ENCODE measurements at places on chromosomes 3 and 15.

DNA sequence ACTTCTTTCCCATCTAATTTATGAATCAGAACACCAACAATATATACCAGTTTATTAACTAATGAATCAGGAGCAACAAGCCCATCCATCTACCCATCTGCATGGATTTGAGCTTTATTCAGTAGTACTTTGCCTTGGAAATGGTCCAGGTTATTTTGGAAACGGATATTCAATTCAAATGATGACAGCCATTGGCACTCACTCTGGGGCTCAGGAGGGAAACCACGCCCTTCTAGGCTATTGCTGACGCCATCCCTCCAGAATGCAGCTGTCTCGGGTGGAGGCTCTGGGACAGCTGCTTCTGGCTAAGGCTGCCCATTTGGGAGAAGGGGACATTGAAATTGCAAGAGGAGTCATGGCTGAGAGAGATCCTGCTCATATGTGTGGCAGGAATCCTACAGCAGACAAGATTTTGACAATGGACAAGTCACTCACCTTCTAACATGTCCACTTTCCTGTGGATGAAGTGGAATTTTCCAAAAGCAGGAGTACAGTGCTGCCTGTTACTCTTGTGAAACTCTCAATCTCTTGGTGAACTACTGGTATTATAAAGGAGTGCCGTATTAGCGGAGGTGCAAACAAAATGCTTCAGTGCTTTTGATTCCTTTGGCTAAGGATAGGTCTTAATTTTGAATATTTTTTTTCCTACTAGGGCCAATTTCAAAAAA, 29.3 kb upstream of the TRAK1 start:
- no peak for DNase-seq

GRCh38 chr3:194761384-194761783, 75.7 kb downstream of the FAM43A start:
- peak; percentile 17 for DNase-seq

DNA sequence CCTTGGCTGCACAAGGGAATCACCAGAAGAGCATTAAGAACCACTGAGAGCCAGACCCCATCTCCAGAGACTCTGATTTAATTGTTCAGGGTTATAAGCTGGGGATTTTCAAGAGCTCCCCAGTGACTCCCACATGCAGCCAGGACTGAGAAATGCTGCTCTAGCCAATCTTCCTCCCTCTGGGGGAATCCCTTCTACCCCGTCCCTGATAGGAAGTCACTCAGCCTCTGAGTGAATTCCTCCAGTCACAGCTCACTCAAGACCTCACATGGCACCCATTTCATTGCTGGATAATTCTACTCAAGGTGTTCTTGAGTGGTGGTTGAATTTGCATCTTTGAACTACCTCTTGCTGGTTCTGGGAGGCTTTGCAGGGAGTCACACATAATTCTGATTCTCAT, 10.7 kb downstream of the CCR3 start:
- DNase-seq: no peak

DNA sequence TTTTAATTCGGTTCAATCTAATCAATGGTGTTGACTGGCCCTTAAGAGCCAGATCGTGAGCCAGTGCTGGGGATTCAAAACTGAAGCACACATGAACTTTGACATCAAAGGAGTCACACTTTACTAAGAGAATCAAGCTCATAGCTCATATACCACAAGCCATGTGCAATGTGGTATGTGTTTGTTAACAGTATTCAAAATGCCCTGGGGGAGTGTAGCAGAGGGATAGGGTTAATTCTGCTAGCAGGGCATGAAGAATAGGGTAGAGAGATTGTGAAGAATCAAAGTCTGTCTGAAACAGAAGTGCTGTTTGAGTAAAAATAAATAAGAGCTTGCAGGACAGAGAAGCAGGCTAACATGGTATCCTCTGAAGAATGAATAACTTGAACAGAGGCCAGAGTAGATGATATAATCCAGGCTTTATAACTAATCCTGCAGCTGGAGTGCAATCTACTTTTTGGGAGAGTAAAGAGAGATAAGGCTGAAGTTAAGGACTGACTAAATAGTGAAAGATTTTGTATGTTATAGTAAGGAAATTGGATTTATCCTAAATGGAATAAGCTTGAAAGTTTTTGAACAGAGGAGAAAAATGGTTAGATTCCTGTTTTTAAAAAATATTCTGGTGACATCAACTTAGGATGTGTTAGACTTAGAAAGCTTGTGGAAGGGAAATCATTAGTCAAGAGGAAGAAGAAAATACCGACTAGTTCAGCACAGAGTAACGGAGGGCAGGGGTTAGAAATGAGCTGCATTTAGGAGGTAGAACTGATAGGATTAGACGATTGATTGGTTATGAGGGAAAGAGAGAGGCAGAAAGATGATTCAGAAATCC, 292.0 kb downstream of the NFKBIZ start:
- DNase-seq: no peak

DNA sequence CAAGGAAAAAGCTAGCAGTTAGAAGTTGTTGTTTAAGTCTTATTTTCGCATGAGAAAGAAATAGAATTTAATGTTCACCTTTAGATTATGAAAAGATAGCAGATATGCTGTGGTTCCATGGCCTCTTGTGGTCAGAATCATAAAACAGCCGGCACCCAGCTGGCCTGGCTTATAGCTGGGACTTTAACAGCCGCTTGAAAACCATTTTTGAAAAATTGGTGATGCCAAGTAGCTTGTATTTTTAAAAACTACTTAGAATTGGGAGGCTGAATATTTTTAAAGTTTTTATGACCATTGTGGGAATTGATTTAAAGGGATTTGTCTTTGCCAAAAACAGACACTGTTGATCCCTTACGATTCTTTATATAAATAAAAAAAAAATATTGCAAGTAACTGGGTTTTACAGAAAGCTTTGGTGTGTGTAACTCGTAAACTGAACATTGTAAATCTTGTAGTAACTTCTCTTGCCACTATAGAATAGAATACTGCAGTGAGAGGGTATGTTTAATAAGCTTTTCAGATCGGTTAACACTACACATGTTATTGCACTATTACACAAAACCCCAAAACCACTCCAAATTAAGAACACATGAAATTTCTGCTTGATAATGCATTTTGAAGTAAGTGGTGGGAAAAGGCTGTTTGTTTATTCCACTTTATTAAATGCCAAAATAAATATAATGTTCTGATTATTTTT, 6.6 kb downstream of the ARRDC4 start:
- no peak for DNase-seq

- no peak for DNase-seq
These were observed 32.3 kb upstream of the SLC6A1 start for GRCh38 chr3:10960255-10960654.

- DNase-seq: no peak
These were observed 16.6 kb downstream of the EAF1 start for GRCh38 chr3:15443826-15444524.

GRCh38 chr3:161700998-161701397, 204.4 kb downstream of the OTOL1 start:
- DNase-seq: no peak

- DNase-seq: peak; percentile 50
These were observed 9.2 kb downstream of the FAM162A start for GRCh38 chr3:122392868-122393844.

DNA sequence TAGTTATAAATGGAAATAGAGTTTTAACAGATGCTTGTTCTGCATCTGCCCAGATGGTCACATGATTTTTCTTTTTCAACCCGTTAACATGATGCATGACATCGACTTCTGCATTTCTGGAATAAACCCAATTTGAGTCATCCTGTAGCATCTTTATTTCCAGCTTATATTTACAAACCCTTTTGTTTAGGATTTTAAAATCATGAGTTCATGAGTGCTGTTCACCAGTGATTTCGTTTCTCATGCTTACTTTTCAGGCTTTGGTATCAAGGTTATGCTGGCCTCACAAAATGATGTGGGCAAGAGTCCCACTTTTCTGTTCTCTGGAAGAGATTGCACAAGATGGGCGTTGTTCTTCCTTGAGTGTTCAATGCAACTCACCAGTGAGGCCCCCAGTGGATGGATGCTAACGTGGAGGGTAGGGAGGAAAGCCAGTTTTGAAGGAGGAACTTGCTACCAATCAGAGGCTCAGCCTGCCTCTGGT, 5.2 kb downstream of the HRH1 start:
- no peak for DNase-seq

GRCh38 chr15:76863693-76864092, 41.4 kb downstream of the SCAPER start:
- no peak for DNase-seq

GRCh38 chr3:120364821-120365220, 15.7 kb upstream of the LRRC58 start:
- DNase-seq: no peak

- no peak for DNase-seq
These were observed 39.5 kb upstream of the FMN1 start for GRCh38 chr15:33234020-33234461.

DNA sequence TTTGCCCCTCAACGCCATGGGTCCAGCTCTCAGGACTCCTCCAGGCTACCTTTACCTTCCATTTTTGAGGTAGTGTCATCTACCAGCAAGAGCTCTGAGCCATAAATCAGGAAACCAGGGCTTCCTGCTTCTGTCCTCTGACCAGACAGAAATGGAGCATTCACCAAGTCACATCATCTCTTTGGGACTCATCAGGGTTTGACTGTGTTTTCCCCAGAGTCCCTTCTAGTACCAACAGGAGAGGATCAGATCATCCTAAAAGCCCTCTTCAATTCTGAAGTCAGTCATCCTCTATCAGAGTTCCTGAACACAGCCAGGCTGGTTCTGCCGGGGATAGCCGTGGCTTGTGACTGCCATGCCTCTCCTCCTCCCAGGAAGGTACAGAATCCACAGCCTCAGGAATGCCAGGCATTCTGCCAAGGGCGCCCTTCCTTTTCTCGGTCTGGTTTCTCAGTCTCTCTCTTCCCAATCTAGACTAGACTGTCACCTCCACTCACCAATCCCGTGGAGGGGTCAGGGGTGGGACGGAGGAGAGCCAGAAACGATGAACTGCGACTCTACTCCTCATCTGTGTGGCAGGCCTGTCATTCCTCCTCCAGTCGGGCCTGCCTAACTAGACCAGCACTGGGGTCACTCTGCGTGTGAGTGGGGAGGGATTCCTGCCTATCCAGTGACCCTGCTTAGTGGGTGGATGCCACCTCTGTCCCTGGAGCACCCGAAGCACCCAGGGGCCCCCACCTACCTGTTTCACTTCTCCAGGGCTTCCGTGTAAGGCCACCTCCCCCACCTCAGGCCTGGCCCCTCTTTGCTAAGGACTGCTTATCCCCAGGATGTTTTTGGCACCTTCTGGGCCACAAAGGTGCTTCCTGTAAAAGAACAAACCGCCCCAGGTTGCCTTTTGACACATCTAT, 30.9 kb downstream of the CCNL1 start:
- DNase-seq: no peak

GRCh38 chr15:63339836-63340235, 41.8 kb downstream of the CA12 start:
- DNase-seq: no peak

- DNase-seq: no peak
These were observed 59.4 kb upstream of the TFRC start for GRCh38 chr3:196141052-196141865.

DNA sequence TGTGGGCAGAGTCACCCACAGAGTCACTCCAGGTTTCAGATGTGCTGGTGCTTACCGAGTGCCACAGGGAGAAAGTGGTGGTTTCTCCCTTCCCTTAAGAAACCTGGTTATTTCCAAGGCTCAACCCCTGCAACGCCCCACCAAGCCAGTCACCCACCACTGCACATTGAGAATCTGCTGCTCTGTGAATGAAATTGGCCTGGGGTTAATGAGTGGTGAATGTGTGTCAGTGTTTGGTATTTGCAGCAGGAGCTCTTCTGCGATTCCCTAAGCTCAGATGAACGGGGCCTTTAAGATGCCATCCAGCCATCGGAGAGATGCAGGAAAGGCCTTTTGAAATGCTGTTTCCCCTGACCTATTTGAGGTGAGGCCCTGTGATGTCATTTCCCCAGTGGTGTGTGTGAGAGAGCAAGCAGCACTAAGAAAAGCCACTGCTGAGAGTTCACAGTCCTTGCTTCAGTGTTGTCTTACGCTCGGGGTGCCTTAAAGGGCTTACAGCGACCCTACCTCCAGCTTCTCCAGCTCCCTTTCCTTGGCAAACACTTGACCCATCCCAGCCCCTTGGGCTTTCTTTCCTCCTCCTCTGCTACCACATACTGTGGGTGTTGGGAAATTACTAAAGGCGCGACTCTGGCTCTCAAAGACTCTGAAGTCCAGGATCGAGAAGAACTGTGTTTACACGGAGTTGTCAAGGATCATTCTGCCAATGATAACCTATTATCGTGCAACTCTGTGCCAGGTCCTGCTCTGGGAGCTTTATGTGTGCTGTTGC, 68.9 kb downstream of the SMAD3 start:
- DNase-seq: no peak

- DNase-seq: no peak
These were observed 44.6 kb downstream of the CCNL1 start for GRCh38 chr3:157115069-157116006.

DNA sequence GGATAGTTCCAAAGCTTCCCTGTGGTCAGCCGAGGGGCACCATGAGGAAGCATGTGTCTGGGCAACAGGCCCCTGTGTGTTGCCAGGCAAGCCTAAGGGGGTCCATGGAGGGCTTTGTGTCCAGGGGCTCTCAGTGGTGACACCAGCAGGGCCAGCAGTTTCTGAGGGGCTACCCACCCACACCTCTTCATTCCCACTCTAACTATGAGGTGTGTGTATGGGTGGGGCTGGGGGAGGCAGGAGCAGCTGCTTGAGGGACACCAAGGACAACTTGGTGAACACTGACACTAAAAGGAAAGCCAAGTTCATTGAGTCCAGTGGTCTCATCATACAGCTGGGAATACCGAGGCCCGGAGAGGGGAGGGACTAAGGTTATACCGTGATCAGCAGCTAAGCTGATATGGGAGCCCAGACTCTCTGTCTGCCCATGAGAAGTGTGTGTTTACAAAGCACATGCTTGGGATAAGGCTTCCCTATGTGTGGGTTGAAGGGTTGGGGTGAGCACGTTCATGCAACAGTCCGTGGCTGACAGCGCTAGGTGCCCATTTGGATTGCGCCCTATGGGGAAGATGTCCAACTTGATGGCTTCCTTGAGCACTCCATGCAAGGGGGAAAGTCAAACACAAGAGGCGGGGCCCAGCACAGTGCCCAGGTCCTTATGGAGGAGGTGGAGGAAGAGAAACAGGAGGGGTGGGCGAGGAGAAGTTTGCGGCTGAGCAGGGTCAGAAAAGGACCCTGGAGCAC, 34.8 kb upstream of the CHRNB4 start:
- no peak for DNase-seq

DNA sequence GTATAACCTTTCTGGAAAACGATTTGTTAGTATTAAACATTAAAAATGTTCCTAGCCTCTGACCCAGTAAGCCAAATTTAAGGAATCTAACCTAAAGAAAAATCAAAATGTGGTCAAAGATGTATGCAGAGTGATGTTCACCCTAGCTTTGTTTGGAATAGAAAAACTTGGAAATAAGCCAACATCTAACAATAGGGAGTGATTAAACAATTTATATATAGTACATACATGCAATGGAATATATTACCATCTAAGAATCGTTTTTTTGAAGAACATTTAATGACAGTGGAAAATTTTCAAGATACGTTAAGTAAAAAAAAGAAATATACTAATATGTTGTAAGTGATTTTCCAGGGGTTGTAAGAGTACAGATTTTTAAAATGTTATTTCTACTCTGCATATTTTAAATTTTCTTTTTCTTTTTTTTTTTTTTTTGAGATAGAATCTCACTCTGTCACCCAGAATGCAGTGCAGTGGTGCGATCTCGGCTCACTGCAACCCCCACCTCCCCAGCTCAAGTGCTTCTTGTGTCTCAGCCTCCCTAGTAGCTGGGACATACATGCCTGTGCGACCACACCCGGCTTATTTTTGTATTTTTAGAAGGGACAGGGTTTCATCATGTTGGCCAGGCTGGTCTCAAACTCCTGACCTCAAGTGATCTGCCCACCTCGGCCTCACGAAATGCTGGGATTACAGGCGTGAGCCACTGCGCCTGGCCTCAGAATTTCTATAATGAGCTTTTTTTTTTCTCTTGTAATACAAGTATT, 54.9 kb downstream of the ANP32A start:
- DNase-seq: no peak
